ENCODE measurements at places on chromosomes 11 and 22. TPM values are rescaled to one million over a fixed set of nuclear protein-coding genes. Genes with fewer than 3 reads are reported as not detected.

The CECR2 gene
- 6.8 TPM for total RNA-seq

The SEPTIN3 gene
- total RNA-seq = not detected

DNA sequence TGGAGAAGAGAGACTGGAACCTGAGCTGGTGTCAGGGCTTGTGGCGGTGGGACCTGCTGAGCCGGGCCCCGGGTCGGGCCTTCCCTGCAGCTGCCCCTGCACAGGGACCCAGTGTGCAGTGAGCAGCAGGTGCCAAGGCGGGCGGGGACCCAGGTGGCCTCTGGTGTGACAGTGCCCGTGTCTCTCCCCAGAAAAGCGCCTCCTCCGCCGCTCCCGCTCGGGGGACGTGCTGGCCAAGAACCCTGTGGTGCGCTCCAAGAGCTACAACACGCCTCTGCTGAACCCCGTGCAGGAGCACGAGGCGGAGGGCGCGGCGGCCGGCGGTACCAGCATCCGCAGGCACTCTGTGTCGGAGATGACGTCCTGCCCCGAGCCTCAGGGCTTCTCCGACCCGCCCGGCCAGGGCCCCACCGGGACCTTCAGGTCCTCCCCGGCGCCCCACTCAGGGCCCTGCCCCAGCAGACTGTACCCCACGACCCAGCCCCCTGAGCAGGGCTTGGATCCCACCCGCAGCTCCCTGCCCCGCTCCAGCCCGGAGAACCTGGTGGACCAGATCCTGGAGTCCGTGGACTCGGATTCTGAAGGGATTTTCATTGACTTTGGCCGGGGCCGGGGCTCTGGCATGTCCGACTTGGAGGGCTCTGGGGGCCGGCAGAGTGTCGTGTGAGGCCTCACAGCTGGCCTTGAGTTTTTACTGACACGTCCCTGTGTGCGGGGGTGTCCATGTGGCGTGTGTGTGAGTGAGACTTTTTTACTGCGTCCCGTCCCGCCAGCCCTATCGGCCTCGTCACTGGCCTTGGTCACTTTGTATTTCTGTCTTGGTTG is 15.6 kb upstream of the ARHGAP8 start:
- peaks cover 23% of the 10 kb centered on the region for H3K27me3 ChIP-seq
- no peak overlapping the region for H3K27ac ChIP-seq
- H3K4me1 ChIP-seq = peaks cover 11% of the 10 kb centered on the region
- DNase-seq = no peak
- no peaks in the 10 kb centered on the region for H3K36me3 ChIP-seq

GRCh38 chr22:38569181-38569971 is 607 bp downstream of the DMC1 start:
- DNase-seq = peak; percentile 22
- H3K36me3 ChIP-seq = no peaks in the 10 kb centered on the region
- peak overlapping the region; percentile 80 for H3K27ac ChIP-seq
- peak overlapping the region; percentile 72 for H3K4me3 ChIP-seq

DNA sequence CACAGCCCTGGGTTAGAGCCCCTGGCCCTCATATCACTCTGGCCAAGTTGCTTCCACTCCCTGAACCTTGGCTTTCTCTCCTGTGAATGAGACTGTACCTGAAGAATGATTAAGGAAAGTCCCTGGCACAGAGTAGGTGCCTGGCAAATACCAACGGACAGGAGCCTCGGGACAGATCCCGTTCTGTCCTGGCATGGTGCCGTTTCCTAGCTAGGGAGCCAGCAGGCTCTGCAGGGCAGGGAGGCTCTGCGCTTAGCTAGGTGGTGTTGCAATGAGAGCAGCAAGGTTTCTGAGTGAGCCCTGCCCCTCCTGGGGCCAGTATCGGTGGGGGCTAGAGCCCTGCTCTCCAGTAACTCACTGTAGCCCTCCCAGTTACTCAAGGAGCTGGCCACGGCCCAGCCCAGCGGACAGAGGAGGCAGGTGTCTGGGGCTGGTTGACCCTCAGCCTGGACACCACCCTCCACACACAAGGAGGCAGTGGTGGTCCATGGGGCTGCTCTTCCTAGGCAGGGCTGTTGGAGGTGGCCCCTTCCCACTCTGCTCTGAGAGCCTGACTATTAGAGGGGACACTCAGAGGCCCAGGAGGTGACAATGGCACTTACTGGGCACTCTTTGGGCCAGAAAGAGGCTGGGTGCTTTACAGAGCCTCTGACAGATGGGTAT is 74.4 kb downstream of the NFAM1 start:
- H3K4me1 ChIP-seq = no peaks in the 10 kb centered on the region
- peak; percentile 46 for DNase-seq
- no peak overlapping the region for H3K4me3 ChIP-seq
- H3K27ac ChIP-seq = no peak overlapping the region

DNA sequence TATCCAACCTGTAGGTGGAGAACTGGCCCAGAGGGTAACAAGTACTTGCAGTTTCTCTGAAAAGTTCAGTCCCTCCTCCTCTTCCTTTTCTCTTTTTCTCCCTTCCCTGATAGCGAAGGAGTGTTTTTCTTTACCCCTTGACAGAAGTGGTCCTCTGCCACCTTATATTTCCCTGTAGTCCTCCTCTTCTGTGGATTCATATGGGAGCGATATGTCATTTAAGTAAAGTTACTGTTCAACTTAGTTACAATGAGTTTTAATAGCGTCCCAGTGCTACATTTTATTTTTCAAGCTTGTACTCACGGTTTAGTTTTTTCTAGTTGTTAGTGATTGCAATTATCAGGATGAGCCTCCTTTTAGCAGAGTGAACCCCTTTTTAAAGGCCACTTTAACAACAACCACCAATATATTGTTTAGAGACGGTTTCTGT is 1.4 kb downstream of the PCF11 start:
- no peaks in the 10 kb centered on the region for H3K27me3 ChIP-seq
- peak overlapping the region; percentile 99 for H3K27ac ChIP-seq
- H3K4me3 ChIP-seq = peak overlapping the region; percentile 92
- no peaks in the 10 kb centered on the region for H3K36me3 ChIP-seq
